ENCODE measurements at places on chromosomes 11 and 22.

DNA sequence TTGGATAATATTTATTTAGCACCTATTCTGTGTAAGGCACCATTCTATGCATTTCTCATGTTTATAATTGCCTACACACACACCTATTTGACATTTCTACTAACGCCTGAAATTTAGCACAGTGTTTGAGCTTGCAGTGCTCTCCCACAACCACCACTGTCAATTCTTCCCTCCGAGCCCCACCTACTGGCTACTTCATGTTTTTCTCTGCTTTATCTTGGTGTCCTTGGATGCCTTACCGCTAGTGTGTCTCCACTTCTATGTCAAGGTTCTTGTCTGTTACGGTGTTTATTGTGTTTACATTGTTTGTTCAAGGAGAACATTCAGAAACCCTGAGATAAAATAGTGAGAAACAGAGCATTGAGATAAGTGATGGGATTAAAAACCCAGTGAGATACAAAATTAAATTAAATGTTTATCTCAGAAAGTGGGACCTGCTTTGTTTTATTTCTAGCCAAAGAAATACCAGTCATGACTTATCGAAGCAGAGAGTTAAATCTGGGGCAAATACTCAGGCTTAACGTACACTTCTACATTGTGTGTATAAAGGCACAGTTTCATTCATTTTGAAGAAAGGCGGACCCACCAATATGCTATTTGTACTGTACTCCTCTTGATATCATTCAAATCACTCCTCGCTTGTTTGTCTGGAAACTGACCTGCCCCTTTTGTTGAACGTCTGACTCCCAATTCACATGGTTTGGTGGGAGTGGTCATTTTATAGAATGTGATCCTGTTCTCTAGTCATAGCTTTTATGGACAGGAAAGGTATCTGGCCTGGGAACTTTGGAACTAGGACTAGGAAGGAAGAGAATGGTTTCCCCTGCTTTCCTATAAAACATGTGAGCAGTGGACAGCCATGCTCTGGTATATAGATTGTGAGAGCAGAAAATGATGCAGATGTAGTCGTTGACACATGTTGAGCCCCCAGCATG is 39.2 kb upstream of the SLC36A4 start:
- DNase-seq = no peak

- no peak for DNase-seq
Measured at GRCh38 chr11:62665599-62666258, 617 bp downstream of the CSKMT start.

GRCh38 chr11:4092026-4092425 is 2.6 kb upstream of the RRM1 start:
- DNase-seq = no peak

DNA sequence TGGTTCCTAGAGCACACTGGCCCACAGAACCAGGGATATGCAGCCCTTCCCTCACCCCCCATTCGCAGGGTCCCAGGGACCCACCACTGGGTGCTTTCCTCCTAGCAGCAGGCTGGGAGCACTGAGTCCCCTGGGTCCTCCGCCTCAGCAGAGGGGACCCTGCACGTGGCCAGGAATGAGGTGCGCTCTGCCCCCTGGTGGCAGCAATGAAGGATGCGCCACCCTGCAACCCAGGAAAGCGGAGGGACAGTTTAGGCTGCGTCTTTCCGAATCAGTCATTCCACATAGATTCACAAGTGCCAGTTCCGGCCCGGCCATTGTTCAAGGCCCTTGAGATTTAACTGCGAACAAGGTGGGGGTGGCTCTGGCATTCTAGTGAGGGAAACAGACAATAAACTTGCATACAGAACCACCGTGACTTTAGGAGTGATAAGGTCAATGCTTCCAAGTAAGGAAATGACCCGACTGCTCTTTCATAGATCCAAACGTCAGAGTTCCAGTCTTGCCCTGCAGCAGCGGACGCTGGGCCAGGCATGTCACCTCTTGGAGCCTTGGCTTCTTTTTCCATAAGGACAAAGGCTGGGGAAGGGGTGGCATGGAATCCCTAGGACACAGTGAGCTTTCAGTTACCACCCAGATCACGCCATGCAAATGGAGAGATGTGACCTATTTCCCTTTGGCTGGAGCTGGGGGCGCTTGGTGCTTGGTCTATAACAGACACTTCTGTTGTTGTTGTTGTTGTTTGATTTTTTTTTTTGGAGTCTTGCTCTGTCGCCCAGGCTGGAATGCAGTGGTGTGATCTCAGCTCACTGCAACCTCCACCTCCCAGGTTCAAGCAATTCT is 7.7 kb downstream of the RIN1 start:
- peak; percentile 79 for DNase-seq

GRCh38 chr11:76588455-76589325 is 81.9 kb downstream of the LRRC32 start:
- no peak for DNase-seq
